A172 (cell line): ENCODE measurements at places on chromosomes 2 and 18. TPM values are rescaled to one million over a fixed set of nuclear protein-coding genes. Genes with fewer than 3 reads are reported as not detected.

The AQP4 gene
- not detected in 2 replicates for total RNA-seq

The FMNL2 gene
- total RNA-seq: 25.6 and 37.5 TPM in 2 replicates

The DNMT3A gene
- total RNA-seq: 4.5 and 6.8 TPM in 2 replicates

The BCL2 gene
- 2.5 and 3.7 TPM in 2 replicates for total RNA-seq

The TCF4 gene
- total RNA-seq: 55.0 and 100.0 TPM in 2 replicates

The MAP2 gene
- total RNA-seq: 2.1 and 4.3 TPM in 2 replicates

The SPP2 gene
- not detected in 2 replicates for total RNA-seq

The KCMF1 gene
- 106 and 118 TPM in 2 replicates for total RNA-seq

The TMEM178A gene
- not detected in 2 replicates for total RNA-seq

The AP1S3 gene
- 8.9 and 27.7 TPM in 2 replicates for total RNA-seq

The ITSN2 gene
- total RNA-seq: 37.7 and 48.9 TPM in 2 replicates

The RAD51AP2 gene
- 0.17 TPM in 1 of 2 replicates, not detected in the other for total RNA-seq

DNA sequence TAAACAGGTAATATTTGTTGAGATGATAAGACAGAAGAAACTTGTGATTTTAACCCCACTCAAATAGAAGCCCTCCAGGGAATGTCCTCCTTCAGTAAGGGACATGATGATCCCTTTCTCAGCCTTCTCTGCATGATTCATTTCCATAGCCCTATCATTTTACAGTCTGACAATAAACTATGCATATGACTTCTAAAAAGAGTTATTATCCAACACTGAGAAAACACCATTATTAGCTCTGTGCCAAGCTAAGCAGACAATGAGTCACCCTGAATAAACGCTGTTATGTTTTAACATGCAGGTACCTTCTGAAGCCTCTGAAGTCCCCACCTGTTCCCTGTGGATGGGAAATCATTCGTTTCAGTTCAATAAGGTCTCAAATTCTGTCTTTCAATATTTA lies 54.7 kb downstream of the DTNB start:
- DNase-seq: peak; percentile 80

GRCh38 chr2:200617156-200618053 lies 31.6 kb downstream of the AOX1 start:
- no peak for DNase-seq

- DNase-seq: no peak
These were observed 4.7 kb upstream of the GLS start for GRCh38 chr2:190875891-190876290.

DNA sequence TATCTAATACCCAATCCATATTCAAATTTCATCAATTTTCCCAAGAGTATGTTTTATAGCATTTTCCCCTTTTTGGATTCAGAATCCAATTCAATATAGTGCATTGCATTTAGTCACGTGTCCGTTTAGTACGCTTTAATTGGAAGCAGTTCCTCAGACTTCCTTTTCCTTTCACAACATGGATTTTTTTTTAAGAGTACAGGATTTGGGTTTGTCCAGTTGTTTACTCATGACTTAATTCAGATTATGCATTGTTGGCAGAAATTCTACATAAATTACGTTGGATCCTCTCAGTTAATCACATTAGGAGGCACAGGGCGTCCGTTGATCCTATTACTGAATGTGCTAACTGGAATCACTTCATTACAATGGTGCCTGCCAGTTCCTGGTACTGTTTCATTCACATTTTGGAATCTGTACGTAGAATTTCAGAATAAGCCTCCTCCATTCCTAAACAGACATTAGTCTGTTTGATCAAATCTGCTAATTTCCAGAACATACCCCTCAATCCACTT lies 70.0 kb upstream of the ATIC start:
- no peak for DNase-seq

- no peak for DNase-seq
These were observed 1.8 kb downstream of the NGEF start for GRCh38 chr2:233011268-233011650.

DNA sequence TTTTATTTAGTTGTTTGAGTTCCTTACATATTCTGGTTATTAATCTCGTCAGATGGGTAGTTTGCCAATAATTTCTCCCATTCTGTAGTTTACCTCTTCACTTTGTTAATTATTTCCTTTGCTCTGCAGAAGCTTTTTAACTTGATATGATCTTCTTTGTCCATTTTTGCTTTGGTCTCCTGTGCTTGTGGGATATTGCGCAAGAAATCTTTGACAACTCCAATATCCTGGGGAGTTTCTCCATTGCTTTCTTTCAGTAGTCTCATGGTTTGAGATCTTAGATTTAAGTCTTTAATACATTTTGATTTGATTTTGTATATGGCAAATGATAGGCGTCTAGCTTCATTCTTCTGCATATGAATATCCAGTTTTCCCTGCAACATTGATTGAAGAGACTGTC lies 389.2 kb downstream of the LRP1B start:
- DNase-seq: no peak

- DNase-seq: no peak
These were observed 177.3 kb downstream of the NBAS start for GRCh38 chr2:15383695-15384350.

- no peak for DNase-seq
These were observed 819 bp upstream of the SERPINE2 start for GRCh38 chr2:224039770-224040440.

- no peak for DNase-seq
These were observed 7.9 kb upstream of the CETN1 start for GRCh38 chr18:572091-572830.

DNA sequence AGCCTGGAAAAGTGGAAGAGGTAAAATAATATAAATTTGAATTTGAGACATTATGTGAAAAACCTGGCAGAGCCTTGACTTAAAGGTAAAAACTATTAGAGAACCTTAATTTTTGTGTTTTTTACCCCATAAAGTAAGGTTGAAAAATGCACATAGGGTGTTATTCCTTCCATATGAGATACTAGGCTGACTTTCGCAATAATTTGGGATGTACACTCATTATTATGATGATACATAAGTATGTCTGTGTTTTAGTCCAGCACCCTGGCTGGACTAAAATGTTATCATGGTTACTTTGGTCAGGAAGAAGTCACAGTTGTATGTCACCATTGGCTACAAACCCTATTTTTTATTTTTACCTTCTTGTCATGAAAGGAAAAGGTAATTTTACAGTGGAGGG lies 19.8 kb downstream of the NEMP2 start:
- DNase-seq: no peak

GRCh38 chr2:218954541-218955300 lies 4.7 kb upstream of the CDK5R2 start:
- DNase-seq: no peak

GRCh38 chr2:24840164-24840869 lies 47.1 kb downstream of the CENPO start:
- DNase-seq: no peak

- peak; percentile 92 for DNase-seq
These were observed 4.3 kb downstream of the AGPS start for GRCh38 chr2:177396703-177397460.

GRCh38 chr2:67532387-67532786 lies 135.3 kb downstream of the ETAA1 start:
- no peak for DNase-seq

DNA sequence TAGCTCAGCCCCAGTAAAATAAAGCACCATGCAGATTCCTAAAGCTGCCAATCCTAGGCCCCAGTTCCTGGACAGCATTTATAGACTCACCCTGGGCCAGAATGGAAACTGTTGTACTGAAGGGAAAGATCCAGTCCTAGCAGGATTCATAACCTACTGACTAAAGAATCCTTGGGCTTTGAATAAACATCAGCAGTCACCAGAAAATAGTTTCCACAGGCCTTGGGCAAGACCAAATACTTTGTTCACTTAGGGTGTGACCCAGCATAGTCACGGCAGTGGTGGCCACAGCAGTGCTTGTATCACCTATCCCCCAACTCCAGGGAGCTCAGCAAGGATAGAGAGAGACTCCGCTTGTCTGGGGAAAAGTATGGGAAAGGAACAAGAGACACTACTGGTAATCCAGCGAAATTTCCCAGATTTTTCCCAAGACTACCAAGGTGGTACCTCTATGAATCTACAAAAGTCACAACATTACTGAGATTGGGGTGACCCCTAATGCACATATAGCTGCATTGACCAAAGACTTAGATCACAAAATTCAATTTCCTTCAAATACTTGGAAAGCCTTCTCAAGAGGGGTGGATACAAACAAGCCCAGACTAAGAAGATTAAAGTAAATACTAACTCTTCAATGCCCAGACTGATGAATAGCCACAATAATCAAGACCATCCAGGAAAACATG lies 748.1 kb upstream of the LRATD1 start:
- DNase-seq: no peak

DNA sequence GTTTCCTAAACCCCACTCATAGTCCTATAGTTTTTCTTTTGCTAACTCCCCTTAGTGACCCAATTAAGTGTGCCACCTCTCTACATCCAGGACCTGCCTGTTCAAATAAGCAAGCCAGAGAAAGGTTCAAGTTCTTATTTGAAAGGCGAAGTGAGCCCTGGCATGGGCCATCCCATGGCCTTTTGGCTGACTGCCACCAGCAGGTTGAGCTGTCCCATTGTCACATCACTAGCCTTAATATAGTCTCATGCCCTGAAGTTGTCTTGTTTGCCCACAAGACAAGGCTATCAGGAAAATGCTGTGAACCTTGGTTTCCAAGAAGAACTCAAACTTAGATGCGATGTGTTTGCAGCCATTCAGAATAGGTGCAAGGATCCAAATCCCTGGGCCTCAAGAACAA lies 158.8 kb downstream of the SH3RF3 start:
- DNase-seq: no peak

DNA sequence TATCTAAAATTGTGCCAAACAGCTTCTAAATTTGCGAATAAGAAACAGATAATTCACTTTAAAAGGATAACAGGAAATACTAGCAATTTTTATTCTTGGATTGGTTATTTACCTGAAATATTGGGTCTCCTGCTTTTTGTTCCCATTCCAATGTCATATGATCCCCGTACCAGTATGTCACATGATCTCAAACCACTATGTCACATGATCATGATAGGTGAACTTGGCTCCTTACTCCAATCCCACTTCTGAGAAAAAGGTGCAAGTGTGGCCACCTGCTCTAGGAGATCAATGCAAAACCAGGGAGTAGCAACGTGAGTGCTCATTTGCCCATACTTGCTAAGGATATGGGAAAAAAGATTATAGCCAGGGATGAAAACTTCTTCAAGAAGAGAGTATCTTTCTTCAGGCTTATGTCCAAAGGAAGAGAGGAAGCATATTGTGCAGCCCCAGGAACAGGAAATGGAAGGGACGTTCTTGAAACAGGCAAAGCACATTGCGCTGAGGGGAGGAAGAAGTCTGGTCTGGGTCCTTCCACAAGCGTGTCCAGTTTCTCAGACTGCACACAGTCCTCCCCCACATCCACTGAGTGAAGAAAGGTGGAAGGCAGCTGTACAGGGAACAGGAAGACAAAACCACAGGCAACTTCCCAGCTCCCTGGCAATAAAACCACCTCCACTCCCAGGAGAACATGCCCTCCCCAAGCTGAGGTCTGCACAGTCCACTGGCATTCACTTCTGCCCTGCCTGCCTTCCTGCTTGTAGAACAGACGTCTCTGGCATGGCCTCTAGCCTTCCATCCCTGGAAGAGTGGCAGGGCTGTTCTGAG lies at the start of gene LYG2:
LYG2 (minus strand) TSS at position 176 of the 828 bp plus-strand sequence. CDS start 1,406 bp downstream, outside the sequence.
- DNase-seq: no peak

- no peak for DNase-seq
These were observed 185.8 kb downstream of the NRP2 start for GRCh38 chr2:205868053-205868452.

DNA sequence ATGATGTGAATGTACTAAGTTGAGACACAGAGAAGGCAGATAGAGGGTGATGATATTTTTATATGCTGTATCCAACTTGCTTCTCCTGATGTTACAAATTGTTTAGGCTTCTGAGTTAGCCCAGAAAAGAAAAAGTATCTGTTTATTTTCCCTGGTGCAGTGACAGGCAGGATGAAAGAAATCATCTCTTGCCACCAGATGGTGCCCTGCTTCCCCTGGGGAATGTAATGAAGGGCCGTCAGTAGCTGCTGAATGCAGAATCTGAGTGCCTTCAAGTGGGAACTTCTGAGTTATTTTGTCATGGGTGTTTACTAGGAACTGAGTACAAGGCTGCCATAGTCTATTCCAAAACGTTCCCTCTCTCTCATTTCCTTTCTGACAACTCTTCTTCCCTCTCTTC lies 525.6 kb downstream of the MBD2 start:
- peak; percentile 11 for DNase-seq

DNA sequence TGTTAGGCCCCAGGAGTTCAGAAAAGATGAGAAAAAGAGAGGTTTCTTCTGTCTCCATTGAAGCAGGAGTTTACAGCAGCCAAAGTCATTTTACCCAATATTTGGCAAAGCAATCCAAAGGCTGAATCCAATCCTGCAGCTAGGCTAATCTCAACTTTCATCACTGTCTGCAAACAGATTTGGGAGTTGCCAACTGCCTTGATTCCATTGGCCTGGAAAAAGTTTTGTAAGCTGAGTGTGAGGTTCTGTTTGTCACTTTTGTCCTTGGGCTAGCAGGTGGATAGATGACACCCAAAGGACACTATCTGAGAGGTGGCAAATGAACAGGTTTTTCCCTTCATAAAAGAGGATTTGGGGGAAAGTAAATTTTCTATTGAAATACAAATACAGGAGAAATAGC lies 56.6 kb upstream of the SETBP1 start:
- no peak for DNase-seq

GRCh38 chr2:127092901-127093516 lies 13.9 kb downstream of the BIN1 start:
- no peak for DNase-seq

DNA sequence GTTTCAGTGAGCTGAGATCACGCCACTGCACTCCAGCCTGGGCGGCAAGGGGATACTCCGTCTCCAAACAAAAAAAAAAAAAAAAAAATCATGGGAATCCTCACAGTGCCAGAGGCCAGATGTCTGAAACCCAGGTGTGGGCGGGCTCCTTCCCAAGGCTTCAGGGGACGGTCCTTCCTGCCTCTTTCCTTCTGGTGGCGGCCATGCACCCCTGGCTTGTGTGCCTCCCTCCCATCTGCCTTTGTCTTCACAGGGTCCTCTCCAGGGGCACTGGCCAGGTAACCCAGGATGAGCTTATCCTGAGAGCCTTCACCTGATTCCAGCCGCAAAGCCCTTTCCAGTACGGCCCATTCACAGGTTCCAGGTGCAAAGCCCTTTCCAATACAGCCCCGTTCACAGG lies 40.9 kb upstream of the GPC1 start:
- DNase-seq: no peak

- DNase-seq: no peak
These were observed 503.7 kb upstream of the SLC8A1 start for GRCh38 chr2:40955635-40956034.

- no peak for DNase-seq
These were observed 299.6 kb downstream of the NDUFA10 start for GRCh38 chr2:239725551-239725890.

DNA sequence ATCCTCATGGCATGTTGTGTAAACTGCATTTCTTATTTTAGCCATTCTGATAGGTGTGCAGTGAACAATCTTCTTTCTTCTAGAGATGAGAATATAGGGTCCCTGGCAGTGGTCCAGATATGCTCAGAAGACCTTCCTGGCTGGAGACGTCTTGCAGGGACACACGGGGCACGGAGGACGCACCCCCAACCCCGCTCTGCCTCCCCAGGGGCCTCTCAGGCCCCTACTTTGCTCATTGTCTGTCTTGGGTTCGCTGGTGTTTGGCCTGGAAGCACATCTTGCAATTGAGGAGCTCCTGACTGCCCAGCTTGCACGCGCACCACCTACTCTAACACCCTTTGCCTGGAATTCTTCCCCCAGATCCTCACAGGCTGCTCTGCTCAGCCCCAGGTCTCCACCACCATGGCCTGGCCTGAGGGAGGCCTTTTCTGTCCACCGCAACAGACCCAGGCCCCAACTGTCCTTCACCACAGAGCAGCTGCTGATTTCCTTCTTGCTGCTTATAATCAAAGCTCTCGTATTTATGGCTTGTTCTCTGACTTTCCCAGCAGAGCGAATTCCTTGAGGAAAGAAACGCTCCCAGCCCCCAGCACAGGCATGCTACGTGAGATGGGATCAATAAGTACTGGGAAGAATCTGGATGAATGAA lies 295.9 kb upstream of the HDAC4 start:
- DNase-seq: no peak
